ENCODE measurements at places on chromosomes 2 and 18.

DNA sequence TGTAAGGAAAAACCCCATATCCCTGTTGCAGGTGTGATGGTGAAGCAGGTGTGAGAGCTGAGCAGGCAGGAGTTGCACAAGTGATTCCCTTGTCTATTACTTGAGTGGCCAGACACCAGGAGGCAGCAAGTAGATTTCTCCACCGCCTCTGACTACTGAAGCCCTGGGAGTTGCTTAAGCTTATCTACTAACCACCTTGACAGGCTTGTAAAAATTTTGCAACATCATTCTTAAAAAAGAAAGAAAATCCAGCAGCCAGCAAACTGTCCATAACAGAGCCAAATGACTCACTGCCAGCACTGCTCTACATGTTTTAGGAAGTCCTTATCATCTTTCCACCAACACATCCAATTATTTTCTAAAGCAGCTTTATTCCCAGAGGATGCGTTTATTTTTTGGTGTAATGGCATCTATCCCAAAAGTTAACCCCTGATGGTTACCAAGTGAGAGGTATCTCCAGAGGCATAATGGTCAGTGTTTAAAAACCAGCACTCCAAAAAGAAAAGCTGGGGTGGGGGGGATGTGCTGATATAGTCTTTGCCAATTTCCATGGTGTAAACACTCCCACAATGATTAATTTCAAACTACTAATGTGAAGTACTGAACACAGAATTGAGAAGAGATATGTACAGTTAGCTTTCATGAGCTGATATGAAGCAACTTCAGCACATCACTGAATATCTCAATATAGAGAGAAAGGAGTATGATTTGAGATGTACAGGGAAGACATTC, 16.3 kb upstream of the GPR39 start:
- peak; percentile 26 for DNase-seq

GRCh38 chr18:7954238-7954637, 387.1 kb downstream of the PTPRM start:
- no peak for DNase-seq

- no peak for DNase-seq
Measured at GRCh38 chr2:119638246-119638645, 40.8 kb upstream of the TMEM177 start.

- no peak for DNase-seq
Measured at GRCh38 chr2:168194784-168195522, 52.4 kb downstream of the STK39 start.

DNA sequence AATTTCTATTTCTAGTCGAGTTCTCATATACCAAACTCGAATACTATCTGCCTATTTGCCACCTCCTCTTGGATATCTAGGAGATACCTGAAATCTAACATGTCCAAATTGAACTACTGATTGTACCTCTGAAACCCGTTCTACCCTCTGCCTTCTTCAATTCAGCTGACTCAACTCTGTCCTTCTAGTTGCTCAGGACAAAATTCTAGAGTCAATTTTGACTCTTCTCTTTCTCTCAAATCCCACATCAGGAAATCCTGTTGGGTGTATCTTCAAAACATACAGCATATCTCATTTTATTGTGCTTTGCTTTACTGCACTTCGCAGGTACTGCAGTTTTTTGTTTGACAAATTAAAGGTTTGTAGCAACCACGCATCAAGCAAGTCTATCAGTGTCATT, 137.8 kb downstream of the ZAP70 start:
- no peak for DNase-seq

DNA sequence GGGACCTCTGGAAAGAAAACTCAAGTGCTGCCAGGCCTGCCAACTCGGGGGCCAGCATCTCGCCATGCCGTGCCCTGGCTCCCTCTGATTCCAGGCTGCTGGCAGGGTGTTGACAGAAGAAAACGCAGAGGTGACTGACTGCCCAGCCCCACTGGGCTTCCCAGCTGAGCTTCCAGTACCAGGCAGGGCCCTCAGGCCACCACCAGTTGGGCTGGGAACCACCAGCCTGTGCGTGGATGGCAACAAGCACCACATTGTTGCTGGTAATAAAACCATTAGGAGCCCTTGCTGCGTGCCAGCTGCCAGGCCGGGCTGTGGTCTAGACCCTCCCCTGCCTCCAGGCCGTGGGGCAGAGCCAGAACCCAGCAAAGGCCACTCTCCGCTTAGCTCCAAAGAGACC, 9.2 kb downstream of the DNMT3A start:
- DNase-seq: no peak

DNA sequence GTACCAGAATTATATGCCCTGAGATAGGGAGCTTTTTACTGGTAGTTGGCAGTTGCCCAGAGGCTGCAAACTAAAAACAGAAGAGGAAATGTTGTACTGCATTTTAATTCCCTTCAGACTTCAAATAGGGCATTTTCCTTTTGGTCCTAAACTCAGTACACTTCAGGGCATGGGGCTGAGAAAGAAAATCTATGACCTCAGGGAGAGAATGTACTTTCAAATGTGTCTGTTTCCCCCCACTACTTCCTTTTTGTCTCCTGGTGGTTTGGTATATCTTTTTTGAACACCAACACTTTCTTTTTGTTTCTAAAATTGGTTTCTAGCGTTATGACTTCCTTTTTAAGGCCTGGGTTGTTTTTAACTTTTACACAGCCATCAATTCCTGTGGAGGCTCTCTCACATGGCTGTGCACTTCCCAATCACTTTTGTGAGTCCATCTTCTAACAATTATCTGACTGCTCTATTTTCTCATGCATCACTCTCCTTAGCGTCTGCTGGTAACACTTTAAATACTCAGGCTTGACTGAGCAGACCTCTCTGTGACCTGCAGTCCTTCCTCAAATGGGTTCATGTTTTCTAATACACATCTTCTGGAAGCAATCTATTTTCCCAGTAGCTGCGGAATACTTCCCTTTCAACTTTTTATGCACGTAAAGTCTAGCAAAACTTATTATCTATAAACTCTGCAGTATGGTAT, 596.0 kb downstream of the LRP1B start:
- no peak for DNase-seq

- DNase-seq: no peak
Measured at GRCh38 chr18:4157352-4157751, 297.8 kb downstream of the DLGAP1 start.

- DNase-seq: no peak
Measured at GRCh38 chr18:8616028-8616401, 6.8 kb downstream of the RAB12 start.

- no peak for DNase-seq
Measured at GRCh38 chr18:75198036-75198435, 10.9 kb downstream of the PTGR3 start.

GRCh38 chr2:47561371-47561770, 158.4 kb downstream of the MSH2 start:
- DNase-seq: no peak

GRCh38 chr18:26863921-26864497, 1.5 kb downstream of the AQP4 start:
- no peak for DNase-seq

DNA sequence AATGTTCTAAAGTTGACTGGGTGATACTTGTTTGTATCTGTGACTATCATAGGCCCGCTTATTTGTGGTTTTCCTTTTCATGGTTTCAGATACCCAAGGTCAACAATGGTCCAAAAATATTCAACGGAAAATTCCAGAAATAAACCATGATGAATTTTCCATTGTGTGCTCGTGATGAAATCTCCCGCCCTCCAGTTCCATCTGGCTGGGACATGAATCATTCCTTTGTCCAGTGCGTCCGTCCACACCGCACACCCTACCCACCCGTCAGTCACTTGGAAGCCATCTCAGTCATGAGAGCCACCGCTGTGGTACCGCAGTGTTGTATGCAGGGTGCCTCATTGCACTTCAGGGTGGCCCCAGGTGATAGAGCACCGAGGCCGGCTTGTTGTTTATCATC, 268.2 kb upstream of the PXDN start:
- DNase-seq: no peak

- no peak for DNase-seq
Measured at GRCh38 chr2:86368161-86368824, 30.9 kb upstream of the REEP1 start.

DNA sequence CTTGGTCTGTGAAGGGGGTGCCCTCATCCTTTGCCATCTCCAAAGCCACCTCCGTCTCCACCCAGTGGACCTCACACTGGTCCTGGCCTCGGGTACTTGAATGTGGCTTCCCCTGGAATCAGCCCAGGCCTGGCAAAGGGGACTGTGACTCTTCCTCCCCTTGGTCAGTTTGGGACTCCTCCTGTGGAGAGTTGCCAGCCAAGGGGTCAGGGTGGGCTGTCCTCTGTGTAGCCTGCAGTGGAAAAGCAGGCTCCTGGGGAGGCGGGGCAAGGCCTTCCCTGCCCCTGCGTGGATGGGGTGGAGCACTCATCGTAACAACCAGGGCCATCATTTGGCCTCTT, 59.8 kb downstream of the INHBB start:
- no peak for DNase-seq

DNA sequence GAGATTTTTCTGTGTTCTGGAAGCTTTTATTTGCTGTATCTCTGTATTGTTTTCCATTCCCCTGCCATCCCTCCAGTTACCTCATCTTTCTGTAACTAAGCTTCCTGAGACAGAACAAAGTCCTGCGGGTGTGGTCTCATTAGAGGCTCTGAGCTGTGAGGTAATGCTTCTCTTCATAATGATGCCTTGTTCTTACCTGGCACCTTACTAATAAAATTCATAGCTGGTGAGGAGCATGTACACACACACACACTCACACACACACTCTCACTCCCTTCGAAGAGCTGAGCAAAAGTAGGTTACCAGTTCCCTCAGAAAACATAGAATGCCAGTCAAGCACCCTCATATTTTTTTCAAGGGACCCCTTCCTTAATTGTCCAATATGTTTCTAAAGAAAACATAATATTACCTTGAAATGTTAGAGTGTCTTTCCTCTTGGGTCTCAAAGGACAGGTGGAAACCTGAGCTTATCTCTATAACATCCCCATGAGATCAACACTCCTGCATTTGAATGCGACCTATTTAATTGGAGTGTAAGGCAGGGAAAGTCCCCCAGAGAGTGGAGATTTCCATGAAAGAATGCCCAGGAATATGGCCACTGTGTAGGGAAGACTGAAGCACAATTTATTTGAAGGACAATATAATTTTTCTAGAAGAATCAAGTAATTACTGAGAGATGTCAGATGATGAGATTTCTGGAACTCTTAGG, 161.6 kb upstream of the NCK2 start:
- DNase-seq: no peak

- no peak for DNase-seq
Measured at GRCh38 chr18:6509832-6510231, 95.1 kb upstream of the L3MBTL4 start.

GRCh38 chr2:217903859-217904613, 98.8 kb downstream of the TNS1 start:
- DNase-seq: no peak

GRCh38 chr18:74914052-74914591, 294.8 kb downstream of the PTGR3 start:
- no peak for DNase-seq

GRCh38 chr2:34912084-34912483, 1313.0 kb upstream of the FAM98A start:
- no peak for DNase-seq

DNA sequence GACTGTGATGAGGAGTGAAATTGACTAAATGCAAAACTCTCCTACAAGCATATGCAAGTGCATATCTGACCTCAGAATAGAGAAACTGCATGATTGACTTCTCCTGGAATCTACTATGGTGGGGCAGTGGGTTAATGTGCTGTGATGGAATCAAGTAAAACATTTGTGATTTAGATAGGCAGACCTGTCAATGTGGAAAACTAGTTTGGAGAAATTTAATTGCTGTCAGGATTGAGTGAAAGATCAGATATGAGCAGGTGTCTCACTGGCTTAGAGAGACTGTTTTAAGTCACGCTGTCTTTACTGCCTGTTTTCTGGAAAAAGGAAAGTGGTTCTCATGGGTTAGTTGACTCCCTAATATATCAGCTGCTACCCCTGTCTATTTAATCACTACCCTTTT, 881.0 kb upstream of the CNTNAP5 start:
- DNase-seq: no peak

- DNase-seq: no peak
Measured at GRCh38 chr18:48138660-48139430, 208.4 kb upstream of the SMAD2 start.

DNA sequence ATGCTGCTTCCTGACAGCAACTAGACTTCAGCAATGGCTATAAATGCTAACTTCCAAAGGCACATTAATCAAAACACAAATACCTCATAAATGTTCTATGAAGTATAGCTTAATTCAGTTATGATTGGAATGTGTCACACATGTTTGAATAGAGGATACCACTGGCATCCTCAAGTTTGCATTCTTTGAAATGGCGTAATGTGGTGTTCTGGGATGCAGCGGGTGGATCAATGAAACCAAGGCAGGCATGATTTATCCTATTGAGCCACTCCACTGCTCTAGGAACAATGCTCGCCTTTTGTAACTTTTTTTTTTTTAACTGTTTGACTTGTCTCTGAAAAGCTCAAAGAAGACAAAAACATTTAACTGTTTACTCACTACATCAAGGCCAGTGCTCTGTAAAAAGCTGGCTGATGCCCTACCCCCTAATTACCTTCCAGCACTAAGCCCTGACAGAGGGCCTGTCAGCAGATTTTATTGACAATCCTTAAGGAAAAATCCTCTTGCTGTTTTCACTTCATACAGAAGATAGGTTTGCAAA, 278.8 kb upstream of the SESTD1 start:
- peak; percentile 82 for DNase-seq

GRCh38 chr2:85852937-85853498, 35.8 kb downstream of the ST3GAL5 start:
- no peak for DNase-seq

DNA sequence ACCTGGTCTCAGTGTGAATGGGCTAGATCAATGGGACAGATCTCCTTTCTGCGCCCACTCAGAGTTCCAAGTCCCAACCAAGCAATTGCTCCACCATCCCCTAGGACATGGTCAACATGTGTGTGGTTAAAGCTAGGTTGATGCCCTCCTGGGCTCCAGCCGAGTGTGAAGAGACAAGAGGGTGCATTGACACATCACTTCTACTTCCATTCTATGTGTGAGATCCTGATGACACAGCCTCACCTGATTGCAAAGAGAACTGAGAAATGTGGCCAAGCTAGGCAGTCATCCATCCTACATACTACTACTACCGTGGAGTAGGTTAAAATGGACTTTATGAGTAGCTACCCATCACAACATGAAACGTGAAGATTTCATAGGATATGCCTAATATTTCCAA, 106.8 kb downstream of the NCKAP5 start:
- no peak for DNase-seq

- DNase-seq: no peak
Measured at GRCh38 chr18:48837676-48838075, 113.1 kb downstream of the SMAD7 start.
